T follicular helper cell (primary cell): ENCODE measurements at places on chromosomes 16 and 17.

DNA sequence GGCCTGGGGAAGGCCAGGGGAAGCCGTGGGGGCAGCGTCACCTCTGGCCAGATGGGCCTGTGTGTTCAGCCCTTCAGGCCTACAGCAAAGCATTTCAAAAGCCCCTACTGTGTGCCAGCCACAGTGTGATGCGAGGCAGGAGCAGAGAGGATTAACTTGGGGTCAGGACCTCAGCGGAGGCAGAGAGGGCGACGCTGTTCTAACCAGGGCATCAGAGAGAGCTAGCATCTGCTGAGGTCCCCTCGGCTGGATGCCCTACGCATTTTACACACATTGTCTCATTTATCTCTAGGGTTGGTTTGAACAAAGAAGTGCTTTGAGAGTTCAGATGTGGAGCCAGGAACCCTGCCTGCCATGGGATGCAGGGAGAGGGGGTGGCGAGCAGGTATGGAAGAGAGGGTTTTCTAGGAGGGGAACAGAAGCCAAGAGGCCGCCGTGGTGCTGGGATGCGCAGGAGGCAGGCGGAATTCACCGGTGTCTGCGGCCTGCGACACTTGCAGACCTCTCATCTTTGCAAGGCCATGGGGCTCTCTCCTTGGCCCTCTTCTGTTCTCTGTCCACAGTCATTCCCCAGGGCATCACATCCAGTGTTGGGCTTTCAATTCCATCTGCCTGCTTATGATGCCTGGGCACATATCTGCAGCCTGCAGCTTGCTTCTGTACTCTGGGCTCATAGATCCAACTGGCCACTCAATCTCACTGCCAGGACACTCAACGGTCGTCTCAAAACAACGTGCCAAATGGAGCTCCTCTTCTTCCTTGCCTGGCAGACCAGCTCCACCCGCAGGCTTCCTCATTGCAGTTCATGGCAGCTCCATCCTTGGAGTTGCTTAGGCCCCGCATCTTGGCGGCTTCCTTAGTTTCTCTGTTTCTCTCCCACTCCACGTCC lies 8.1 kb upstream of the NKD1 start:
- no peak for DNase-seq

DNA sequence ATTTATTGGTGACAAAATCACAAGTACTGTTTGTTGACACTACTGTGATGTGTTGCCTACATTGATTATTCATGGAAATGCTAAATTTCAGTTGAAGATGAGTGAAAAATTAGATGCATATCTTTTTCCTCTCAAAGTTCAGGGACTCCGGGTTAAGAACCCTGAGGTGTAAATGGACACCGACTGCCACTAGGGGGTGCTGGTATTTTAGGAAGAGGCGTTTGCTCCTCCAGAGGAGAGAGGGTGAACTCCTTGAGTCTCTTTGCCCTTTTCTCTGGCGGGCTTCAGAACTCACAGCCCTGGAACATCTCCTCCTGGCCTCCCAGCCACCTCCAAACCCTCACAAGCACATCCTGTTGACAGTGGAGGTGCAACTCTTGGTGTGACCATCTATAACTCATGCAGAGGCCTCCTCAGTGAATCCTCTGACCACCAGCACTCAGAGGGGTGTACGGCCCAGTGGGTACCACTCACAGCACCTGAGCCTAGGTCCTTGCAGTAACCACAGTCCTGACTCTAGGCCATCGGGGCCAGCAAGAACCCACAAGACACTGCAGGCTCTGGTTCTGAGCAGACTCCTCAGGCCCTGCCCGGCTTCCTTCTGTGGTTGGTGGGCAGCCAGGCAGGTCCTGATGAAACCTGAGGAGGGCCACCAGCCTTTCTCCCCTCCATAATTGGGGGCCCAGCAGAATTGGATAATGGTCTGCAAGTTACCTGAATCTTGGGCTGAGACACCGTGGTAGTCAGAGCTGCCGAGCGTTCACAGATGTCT lies 26.2 kb upstream of the PIK3R5 start:
- peak; percentile 45 for DNase-seq

- peak; percentile 36 for DNase-seq
Measured at GRCh38 chr17:76997981-76998531, 129.9 kb downstream of the MGAT5B start.

- no peak for DNase-seq
Measured at GRCh38 chr16:73308771-73309170, 260.8 kb upstream of the ZFHX3 start.

DNA sequence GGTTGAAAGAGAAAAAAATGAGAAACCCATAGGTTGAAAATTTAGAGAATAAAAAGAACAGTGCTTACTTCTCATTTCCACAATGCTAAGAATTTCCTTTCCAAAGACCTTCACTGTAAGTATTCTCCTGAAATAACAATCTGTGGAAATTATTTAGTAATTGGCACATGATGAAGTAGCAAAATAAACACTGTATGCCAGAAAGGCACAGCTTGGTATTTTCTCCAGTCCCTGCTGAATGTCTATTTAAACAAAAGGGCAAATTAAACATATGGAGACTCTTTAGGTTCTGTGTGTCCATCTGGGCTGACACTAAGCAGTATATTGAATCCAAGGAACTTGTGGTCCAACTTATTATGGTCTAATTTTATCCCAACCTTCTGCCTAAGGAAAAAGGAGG lies 46.1 kb downstream of the CHCT1 start:
- no peak for DNase-seq

- no peak for DNase-seq
Measured at GRCh38 chr16:57192146-57192545, 6.0 kb downstream of the RSPRY1 start.
